Body of pancreas (tissue), 4 donors: ENCODE measurements at places on chromosomes 13 and 19.

DNA sequence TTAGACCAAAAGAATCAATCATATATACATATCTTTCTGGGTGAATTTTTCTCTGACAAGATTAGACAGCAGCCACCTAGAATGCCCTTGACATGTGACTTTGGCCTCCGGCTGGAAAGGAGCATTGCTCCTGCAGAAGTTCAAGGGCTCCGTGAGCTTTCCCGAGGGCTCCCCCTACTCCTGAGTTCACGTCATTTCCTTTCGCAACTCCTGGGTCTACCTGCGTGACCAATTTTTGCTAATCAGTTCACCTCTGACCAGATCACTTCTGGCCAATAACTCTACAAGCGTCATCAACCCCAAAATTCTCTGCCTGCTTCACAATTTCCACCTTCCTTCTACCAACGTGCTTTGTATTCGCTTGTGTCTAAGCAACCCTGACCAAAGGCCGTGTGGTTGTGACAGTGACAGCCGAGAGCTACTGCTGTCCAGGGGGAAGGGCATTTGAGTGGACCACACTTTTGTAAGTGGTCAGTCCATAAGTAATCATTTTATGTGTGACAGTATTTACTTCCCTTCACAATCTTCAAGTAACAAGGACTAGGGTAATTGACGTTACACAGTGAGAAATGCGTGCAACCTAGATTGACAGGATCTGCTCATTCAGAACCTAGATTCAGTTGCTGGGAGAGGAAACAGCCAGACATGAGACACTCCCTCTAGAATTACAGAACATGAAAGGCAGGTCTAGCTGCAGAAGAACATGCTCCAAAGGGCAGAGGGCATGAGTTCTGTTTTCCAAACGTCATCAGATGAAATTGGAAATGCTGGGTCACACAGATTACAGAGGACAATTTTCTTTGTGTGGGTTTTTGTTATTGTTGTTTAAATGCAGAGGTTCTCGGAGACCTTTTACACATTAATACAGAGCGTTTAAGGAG, 145.9 kb upstream of the SPACA7 start:
- DNase-seq, result no peak

DNA sequence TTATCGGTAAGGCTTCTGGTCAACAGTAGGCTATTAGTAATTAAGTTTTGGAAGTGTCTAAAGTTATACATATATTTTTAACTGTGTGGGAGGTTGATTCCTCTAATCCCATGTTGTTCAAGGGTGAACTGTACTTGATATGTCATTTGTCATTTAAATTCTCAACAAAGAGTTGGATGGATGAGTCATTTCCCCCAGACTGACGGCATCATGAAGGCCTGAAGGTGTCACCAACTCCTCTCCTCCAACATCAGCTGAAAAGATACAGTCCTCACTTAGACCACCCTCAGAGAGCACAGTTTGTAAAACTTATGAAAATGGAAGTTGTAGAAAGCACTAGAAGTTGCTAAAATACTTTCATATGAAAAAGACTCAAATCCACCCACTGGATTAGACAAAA, 48.8 kb downstream of the DCLK1 start:
- no peak for DNase-seq

- DNase-seq, result peak; percentile 95
Observed at GRCh38 chr19:35247526-35248309, 1.1 kb upstream of the LSR start.

GRCh38 chr13:21576426-21576825, 27.5 kb downstream of the MICU2 start:
- no peak for DNase-seq

DNA sequence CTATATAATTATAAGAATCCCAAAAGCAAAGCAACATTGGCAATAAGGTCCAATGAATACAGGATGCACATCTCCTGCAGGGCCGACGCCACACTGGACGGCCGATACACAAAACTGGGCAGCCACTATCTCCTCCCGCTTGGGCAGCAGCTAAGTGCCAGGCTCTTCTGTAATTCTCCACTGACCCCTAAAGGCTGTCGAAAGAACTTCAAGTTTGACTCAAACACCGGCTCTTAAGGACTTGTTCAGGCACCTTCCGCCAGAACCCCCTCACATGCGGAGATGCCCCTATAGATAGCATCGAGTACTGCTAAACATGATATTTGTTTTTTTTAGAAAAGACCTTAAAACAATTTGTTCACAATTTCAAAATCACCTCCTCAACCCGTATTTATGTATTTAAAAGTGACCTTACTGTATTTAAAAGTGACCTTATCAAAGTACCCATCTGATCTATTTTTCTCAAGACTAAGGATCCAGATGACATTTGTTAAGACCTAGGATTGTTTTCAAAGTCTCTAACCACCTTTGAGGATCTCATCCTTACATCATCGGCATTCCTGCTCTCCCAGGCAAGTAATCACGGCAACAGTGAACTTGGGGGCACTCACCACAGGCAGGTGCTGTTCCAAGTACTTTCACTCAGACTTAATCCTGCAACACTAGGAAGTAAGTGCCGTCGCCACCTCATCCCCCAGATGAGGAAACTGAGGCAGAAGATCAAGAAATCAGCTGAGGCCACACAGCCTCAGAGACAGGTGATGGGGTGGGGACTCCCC, 77.8 kb downstream of the TUBGCP3 start:
- DNase-seq, result peak; percentile 46

DNA sequence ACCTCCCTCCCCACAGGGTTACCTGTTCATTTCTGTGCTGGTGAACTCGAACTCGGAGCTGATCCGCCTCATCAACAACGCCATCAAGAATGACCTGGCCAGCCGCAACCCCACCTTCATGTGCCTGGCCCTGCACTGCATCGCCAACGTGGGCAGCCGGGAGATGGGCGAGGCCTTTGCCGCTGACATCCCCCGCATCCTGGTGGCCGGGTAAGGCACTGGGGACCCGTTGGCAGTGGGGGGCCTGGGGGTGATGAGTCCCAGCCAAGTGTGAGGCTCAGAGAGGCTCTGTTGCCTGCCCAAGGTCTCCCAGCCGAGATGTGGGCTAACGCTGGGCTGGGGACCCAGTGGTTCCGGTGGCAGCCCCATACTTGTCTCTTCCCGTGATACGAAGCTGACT, 15.7 kb downstream of the AP2A1 start:
- no peak for DNase-seq

- DNase-seq, result no peak
Observed at GRCh38 chr13:33723365-33723764, 94.6 kb upstream of the RFC3 start.

- DNase-seq, result no peak
Observed at GRCh38 chr13:113802090-113802531, 43.1 kb downstream of the TMEM255B start.

- DNase-seq, result no peak
Observed at GRCh38 chr13:62067821-62068220, 652.2 kb upstream of the PCDH20 start.

DNA sequence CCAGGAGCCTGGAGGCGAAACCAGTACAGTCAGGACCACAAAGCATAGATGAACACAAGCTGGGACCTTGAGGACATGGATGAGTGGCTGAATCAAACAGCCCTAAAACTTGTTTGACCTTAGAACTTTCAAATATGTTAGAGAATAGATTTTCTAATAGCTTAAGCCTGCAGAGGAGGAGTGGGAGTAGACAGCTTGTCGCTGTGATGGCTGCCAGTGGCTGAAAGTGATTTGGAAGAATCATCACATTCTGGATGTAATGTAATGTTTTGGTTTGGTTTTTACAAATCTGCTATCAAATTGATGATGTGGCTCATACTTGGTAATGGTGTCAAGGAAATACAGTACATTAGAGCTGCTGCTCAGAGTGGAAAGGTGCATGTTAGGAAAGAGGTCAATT, 12.0 kb downstream of the IGFL3 start:
- DNase-seq, result no peak

DNA sequence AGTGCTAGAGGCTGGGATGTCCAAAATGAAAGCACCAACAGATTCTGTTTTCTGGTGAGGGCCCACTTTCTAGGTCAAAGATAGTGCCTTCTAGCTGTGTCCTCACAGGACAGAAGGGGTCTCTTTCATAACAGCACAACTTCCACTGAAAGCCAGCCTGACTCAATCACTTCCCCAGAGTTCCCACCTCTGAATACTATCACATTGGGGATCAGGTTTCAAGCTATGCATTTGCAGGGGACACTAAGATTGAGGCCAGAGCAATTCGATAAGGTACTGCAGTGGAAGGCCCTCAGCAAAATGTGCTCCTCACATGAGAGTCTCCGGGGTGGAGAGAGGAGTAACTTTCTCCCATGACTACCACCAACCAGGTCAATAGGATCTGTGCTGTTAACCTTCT, 1501.5 kb downstream of the EFNB2 start:
- DNase-seq, result no peak

DNA sequence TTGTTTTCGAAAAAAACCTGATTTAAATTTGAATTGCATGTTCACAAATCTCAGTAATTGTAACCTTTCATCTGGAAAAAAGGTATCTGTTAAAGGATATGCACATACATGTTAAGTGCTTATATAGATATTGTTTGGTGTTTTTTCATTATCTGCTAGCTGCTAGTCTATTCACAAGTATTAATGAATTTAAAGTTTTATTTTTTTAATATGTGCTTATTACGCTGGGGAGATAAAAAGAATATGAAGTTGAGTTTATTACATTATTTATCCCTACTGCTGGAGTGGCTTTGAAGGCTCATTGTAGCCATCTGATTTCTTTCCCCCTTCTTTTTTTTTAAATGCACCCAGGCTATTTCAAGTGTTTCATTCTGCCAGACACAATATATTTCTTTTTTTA, 3.9 kb upstream of the MAB21L1 start:
- no peak for DNase-seq
